ENCODE measurements at places on chromosomes 13 and 19. TPM values are rescaled to one million over a fixed set of nuclear protein-coding genes. Genes with fewer than 3 reads are reported as not detected.

DNA sequence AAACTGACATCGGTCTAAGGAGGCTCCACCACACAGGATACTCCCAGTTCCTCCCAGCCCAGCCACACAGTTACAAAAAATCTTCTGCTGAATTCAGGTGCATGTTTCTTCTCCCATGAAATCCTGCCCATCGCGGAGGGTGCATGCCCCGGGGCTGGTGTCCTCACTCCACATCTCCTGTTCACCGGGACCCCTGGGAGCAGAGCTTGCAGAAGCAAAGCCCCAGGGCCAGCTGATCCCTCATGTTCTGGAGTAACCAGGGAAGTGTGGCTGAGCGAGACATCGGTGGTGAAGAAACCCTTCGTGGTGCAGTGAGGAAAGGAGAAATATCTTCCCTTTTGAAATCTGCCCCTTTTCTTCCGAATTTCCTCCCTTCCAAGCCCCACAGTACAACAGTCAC, 904 bp upstream of the SIGLEC9 start:
- no peak for DNase-seq

GARIN5A gene
- 0.37 TPM for polyA plus RNA-seq

DNA sequence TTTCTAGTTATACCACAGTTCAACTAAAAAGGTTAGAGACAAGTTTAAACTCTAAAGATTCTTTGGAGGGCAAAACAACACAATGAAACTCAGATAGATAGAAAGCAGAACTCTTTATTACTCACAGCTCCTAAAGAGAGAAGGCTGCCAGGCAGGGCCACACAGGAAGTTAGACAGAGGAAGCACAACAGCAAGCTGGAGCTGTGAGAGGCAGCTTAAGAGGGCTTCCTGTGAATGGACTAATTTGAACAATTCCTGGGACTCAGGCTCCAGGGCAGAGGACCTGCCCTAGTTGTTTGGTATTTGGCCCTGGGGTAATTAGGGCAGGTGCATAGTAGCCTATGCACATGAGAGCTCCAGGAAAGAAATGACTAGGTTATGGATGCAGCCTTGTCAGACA, 803.6 kb downstream of the DIAPH3 start:
- no peak for DNase-seq

HSH2D gene
- polyA plus RNA-seq: 299 TPM

DNA sequence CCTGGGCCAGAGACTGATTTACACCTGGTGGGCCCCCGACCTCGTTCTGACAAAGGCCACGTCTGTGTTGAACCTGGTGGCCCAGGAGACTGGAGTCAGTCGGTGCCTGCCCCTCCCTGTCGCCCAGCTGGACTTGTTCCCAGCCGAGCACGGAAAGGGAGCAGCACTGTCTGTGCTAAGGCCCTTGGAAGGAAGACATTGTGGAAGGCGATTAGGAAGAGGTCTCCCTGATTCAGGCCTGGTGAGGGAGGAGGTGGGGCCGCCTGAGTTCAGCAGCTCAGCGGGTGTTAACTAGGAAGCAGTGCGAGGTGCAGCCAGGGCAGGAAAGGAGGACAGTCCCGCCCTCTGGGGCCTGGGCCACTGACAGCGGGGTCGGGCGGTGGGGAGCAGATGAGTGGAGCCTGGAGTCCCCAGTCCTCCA, 64.7 kb downstream of the GPR12 start:
- no peak for DNase-seq

DNA sequence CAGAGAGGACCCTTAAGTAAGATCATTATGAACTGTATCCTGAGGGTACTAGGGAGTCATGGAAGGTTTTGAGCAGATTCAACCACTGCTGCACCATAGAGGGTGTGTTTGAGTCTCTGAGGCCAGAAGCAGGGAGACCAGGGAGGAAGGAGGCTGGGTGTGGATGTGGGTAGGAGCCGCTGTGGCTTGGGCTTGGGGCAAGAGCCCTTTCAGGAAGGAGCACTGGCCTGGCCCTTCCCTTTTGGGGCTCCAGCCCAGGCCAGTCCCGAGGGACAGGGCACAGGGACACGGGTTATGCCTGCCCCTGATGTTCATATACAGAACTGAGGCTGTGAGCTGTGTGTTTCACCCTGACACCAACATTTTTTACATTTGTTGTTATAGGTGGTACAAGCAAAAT, 7.2 kb downstream of the CIC start:
- no peak for DNase-seq

GRCh38 chr19:39047073-39047472, 14.7 kb upstream of the FBXO27 start:
- DNase-seq: no peak

DNA sequence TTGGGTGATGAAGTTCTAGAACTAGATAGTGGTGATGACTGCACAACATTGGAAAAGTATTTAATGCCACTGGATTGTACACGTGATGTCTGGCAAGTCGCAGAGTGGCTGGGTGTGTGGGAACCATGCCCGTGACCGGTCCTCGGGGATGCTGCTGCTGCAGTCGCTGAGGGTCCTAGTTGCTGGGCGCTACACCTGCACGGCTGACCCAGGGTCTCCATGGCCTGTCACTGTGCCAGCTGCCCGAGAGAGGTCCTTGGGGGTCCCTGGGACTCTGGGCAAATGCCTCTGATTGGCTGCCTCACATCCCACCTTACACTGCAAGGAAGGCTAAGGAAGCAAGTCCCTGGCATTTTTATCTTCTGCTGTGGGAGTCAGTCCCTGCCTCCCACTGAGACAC, 109.1 kb upstream of the PABPC3 start:
- no peak for DNase-seq

GRCh38 chr19:50510700-50511068, 307 bp downstream of the JOSD2 start:
- no peak for DNase-seq

DNA sequence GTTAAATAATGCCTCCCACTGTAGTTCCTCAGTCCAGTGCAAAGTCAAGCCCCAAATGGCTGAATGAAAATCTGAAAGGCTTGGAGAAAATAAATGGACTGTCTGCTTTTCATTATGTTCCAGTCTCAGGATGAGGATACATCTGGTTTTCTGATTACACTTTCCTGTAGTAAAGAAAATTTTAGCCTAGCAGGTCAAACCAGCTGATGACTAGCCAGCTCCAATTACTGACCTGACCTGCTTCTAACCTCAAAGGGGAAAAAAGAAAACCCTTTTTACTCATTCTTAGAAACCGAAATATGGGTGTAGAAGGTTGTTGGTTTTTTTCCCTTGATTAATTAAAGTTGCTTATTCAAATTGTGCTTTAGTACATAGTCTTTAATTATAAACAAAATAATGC, 418.4 kb downstream of the EFNB2 start:
- DNase-seq: no peak

DNA sequence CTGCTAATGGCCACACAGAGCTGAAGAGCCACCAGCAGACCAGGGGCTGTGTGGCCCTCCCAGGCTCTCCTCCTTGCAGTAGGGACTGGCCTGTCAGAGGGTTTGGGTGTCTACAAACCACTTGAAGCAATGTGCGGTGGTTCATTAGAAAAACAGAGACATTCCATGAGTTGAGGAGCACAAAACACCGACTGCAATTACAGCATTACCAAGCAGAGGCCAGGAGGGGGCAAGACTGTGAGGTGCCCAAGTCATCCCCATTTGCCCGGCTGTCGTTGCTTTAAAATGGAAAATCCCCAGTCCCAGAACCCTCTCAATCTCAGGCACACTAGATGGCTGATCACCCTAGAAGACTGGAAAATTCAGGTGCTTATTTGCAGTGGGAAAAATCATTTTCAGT, 15.0 kb downstream of the TMTC4 start:
- DNase-seq: no peak

GRCh38 chr19:11125994-11126685, 29.4 kb downstream of the SPC24 start:
- peak; percentile 83 for DNase-seq

CAB39L gene
- polyA plus RNA-seq: 1.5 TPM

- no peak for DNase-seq
Observed at GRCh38 chr13:51960766-51961165, 50.5 kb downstream of the ATP7B start.

GRCh38 chr13:22135446-22135845, 464.6 kb downstream of the FGF9 start:
- DNase-seq: no peak

- DNase-seq: peak; percentile 37
Observed at GRCh38 chr13:32381539-32381938, 46.4 kb downstream of the N4BP2L1 start.

DNA sequence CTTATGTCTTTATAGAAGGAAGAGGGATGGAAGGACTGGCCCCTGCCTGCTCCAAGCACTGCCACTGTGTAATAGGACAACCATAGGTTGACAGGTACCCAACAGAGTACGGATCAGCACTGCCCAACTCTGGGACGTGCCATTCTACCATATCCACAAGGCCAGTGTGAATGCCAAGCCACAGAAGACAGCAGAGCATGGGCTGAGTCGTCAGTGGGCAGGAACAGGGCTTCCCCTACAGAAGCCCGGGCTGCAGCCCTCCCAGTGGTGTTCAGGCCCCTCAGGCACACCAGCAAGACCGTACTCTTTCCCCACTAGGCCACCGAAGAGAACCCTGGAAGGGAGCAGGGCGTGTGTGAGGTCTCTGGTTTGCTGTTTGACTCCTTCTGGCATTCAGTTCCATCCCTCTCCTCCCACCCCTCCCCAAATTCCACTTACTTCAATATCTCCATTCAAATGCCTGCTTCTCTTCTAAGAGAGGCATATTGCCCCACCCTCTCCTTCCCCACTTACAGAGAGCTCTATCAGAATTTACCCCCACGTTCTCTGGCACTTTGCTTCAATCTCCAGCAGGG, 209.4 kb downstream of the FOXO1 start:
- no peak for DNase-seq

GRCh38 chr19:47161876-47162489, 31.3 kb downstream of the SAE1 start:
- DNase-seq: no peak

GRCh38 chr13:113141601-113141970, 16.9 kb upstream of the PROZ start:
- no peak for DNase-seq

DNA sequence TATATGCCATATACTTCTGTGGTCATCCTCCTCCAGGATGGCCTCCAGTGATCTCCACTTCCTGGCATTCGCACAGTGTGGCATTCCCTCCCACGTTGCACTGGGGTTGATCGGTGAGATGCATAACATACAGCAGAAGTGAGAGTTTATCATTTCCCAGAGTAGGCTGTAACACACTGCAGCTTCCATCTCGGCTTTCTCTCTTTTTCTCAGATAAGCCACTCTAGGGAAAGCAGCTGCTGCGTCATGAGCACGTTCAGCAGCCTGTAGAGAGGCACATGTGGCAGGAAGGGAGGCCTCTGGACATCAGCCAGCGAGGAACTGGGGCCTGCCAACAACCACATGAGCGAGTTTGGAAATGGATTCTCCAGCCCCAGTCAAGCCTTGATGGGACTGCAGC, 807.1 kb downstream of the DIAPH3 start:
- no peak for DNase-seq

GRCh38 chr13:105255472-105255871, 1280.0 kb downstream of the EFNB2 start:
- no peak for DNase-seq

PIP5K1C gene
- polyA plus RNA-seq: 10.4 TPM

DNA sequence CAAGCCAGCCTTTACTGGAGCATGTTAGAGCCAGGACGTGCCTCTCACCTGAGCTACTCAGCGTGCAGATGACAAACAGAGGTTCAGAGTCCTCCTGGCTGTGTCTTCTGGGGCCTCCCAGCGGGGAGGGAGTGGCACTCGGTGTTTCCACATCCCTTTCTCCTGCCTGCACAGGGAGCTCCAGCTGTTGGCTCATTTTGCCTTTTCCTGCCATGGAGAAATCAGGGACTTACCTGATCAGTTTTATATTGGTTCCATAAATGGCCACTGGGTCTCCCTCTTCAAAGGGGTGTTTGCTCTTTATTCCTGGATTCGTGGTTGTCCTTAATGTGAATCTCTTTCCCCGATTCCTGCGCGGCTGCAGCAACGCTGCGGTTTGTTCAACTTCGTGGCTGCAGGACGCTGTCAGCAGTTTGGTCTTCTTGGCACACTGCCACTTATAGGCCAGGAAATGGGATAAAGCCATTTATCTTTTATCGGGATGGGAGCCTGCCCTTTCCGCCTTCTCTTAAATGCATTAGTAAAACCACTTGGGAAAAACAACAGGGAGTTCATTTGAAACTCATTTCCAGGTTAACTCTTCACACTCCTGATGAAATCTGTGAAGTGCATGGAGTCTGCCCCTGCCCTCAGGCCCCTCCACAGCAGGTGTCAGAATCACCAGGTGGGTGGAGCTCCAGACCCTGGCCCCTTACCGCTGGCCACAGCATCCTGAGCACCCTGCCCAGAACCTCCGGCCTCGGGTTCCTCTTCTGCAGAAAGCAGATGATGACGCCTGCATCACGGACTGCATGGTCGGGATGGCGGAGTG, 39.8 kb upstream of the MCF2L start:
- DNase-seq: no peak

DNA sequence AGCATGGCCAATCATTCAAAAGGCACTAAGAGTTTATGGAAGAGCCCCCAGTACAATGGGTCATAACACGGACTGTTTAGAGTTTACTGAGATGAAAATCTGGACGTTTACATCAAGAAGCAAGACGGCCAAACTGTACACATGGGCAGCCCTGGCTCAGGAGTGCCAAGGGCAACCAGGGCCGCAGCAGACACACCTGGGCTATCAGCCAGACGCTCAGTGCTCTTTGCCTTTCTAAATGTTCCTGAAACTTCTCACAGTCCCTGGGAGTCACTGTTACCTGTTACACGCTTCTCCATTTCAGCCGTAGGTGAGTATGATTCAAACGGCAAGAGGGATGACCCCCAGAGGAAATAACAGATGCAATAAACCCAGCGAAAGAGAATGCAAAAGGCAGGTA, 64.5 kb downstream of the ABCC4 start:
- DNase-seq: no peak

DNA sequence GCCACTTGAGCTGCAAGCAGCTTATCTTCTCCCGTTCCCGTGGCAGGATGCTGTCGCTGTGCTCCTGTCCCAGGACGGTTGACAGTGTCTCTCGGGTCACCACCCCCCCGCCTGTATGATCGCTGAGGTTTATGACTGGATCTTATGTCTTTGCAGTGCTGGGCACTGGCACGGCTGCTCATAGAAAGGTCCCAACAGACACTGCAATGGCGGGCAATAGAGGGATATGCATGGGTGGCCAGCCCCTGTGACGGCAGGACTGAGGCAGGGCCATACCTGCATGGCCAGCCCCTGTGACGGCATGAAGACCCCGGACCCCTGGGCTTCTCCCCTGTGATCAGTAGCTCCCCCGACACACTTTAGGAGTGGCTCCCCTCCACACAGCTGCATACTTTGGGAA, 307.2 kb downstream of the TEX29 start:
- DNase-seq: no peak
